ENCODE measurements at places on chromosomes 12 and 14. TPM values are rescaled to one million over a fixed set of nuclear protein-coding genes. Genes with fewer than 3 reads are reported as not detected.

DNA sequence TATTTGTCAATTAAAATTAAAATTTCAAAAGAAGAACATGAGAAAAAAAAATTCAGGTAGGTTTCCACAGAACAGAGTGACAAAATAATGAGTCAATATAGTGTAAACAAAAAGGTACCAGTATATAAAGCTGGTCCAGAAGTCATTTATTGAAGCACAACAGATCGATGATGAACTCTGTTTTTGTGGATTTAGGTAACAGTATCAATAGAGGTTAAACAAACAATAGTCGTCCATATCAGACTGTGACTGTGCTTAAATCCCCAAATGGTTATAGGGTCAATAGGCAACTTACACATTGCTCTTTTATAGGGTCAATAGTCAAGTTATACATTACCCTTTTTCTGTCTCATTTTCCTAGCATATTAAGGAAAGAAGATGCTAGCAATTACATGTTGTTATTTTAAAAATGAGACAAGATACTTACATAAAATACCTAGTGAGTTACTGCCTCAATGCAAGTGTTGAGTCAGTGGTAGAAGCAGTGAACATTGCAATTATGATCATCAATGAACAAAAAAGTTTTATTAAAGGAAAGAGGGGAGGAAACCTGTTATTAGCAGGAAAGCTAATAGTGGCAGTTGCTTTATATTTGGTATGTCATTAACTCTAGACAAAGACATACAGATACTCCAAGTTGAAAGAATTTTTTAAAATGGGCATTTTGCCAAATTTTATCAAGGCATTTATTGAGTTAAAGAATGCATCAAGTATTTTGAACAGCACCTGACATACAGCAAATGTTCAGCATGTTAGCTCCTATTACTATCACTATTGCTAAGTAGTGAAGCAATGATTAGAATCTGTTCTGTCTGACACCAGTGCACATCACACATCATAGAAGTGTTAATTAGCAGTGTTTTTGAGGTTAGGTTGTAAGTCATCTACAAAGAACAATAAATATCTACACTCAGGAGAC is 102.9 kb downstream of the CCER1 start:
- no peak for DNase-seq

DNA sequence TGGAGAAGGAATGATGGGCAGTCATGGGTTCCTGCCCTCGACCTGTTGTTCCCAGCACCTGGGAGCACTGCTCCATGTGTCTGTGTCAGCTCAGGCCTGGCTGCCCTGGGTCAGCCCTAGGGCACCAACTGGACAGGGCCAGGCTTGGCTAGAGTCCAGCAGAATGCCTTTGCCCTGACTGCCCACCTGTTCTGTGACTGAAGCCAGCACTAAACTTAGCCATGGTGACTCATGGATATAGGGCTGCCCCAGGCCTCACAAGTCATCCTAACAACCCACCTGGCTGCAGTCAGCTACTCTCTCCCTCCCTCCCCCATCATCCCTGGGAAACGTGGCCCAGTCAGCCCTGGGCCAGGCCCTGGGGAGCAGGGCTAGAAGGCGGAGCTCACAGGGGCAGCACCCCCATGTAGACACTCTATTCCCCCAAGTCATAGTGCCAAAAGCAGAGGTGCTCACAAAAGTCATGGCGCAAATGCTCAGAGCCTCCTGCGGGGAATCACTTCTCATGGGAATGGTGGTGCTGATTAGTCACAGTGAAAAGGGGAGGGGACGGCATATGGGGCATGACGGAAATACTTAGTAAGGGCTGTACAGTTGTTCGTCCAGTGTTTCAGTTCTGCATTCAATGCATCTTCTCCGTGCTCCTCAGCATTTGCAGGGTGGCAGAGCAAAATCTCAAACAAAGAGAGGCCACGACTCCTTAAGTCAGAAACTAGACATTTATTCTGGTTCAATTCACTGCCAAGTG is 52.0 kb upstream of the NTF3 start:
- DNase-seq, result no peak

DNA sequence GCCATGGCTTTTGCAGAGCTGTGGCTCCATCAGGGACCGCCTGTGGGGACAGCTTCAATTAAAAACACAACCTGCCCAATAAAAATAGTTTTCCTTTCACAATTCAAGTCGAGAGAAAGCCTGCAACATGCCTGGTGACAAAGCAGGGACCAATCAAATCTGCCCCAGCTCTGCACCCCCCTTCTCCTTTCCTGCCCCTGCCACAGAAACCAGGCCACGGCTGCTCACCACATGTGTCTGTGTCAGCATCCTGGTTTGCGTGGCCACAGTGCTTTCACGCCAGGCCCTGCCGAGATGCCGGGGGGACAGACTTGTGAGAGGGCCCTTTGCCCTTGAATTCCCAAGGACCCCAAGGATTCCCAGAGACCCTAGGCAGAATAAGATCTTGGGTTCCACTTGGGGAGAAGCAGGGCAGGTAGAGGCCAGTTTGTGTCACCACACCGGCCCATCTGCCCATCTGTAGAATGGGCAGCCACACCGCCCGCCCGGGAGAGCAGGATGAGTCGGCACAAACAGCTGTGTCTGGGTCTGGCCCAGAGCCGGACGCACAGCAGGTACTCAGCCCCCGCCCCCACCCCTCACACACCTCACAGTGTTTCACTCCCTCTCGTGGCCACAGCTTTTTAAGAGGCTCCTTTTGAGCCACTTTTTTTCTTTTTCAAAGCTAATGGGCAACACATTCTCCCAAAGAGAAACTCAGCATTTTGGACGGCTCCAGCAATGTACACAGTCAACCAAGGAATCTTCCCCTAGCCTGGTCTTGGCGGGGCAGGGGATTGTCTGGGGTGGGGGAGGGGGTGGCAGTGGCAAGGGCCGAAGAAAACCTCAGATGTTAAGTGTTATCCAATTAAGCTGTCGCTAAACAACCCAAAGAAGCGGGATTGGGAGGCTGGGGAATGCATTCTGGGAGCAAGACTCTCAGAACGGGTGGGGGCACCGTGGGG is 41.5 kb downstream of the BCL11B start:
- no peak for DNase-seq

DNA sequence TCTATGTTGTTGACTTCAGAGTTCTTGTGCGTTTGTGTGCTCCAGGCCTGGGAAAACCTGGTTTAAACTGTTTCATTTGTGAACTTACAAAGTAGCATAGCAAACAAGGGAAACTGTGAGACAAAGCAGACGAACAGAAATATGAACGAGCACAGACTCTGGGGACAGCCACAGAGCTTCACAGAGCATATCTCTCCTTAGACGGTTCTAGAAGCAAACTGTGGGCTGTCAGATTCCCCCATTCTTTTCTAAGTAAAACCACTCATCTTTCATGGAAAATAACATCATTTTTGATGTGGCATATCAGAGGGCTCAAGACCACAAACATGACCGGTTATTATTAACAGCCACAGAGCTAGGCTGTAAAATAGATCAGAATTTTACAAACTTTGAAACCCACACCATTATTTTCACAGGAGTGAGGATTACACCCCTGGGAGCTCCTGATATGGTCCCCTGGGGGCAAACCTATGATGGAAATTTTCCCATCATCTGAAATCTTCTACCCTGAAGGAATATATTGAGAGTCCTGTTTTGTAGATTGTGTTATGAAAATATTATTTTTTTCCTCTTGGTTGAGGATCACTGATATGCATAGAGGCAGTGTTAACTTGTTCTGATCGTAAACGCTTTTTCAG is 102.0 kb downstream of the ADGRD1 start:
- no peak for DNase-seq

DNA sequence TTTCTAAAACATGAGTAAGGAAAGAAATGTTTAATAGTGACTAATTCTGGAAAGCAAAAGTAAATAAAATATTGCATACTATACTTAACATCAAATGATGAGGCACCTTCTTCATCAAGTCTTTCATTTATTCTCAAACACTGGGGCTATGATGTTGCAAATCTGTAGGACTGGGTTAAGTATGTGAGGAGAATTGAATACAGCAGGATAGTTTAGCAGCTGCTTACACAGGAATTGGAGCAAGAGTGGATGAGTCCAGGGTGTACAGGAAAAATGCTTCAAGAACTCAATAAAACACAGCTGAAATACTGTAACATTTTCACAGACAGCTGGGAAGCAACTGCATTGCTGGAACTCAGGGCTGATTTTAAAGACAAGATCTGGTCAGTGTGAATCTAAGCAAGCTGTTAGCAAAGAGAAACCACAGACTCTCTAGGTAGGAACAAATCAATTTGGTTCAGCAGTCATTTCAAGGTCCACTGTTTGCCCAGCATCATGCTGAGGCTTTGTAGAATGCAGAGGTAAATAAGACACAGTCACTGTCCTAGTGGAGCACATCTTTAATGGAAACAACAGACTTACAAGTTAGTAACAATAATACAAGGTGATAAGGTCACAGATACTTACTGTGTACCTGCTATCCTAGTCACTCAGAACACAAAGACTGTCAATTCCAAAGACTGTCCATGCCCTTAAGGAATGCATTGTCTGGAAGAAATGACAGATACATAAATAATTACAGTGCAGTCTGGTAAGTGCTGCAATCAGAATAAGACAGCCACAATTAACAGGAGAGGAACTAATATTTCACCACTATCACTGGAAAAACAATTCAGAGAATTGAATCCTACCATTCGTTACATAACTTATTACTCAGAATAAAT is 96.8 kb upstream of the DACT1 start:
- DNase-seq, result no peak

DNA sequence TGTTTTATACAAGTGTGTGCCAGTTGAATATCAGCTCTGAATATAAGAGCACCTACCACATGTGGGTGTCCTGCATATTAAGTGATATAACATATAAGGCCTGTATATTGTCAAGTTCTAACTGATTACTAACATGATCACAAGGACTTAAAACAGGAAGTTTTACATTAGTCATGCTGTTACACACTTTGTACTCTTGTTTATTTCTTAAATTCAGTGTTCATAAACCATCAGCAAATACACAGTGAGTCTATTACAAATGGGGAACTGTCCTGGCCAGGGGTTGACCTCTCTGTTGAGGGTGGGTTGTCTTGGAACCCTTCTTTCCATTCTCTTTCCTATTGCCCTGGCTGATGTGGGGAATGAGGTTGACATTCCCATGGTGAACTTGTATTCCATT is 19.1 kb downstream of the HELB start:
- DNase-seq, result no peak

GRCh38 chr12:27552235-27552634 is 28.2 kb downstream of the PPFIBP1 start:
- no peak for DNase-seq

The DUSP16 gene
- 15.9 TPM for total RNA-seq

The LALBA gene
- not detected for total RNA-seq

The KCNJ8 gene
- total RNA-seq, result 16.5 TPM

The LGR5 gene
- total RNA-seq, result 0.22 TPM

Measured in mesenteric fat pad (tissue), 1 donor.